ENCODE measurements at places on chromosomes 4 and X. TPM values are rescaled to one million over a fixed set of nuclear protein-coding genes. Genes with fewer than 3 reads are reported as not detected.

The FGF5 gene
- total RNA-seq: 0.13 TPM

The VCX3B gene
- not detected for total RNA-seq

The PKD2 gene
- 33.5 TPM for total RNA-seq

The FHIP1A gene
- total RNA-seq: 2.2 TPM

The TRPC3 gene
- total RNA-seq: not detected

The SPANXD gene
- not detected for total RNA-seq

The UGT2B15 gene
- not detected for total RNA-seq

The MAGED4B gene
- 23.0 TPM for total RNA-seq

The VEGFD gene
- 0.64 TPM for total RNA-seq

The IL1RAPL2 gene
- total RNA-seq: not detected

The USP17L19 gene
- not detected for total RNA-seq

The OGT gene
- 128 TPM for total RNA-seq

The VCX3A gene
- total RNA-seq: not detected

The MAML3 gene
- total RNA-seq: 20.1 TPM

The CXCL10 gene
- total RNA-seq: not detected

The QRFPR gene
- not detected for total RNA-seq

The PDE6B gene
- 1.8 TPM for total RNA-seq

The UGT2B17 gene
- not detected for total RNA-seq

The AGTR2 gene
- not detected for total RNA-seq

The RIBC1 gene
- total RNA-seq: 0.42 TPM

The MUC7 gene
- total RNA-seq: not detected

The NOX1 gene
- total RNA-seq: not detected

The CXorf49 gene
- total RNA-seq: not detected

The FAM90A26 gene
- total RNA-seq: not detected

The GLRB gene
- 6.2 TPM for total RNA-seq

The F9 gene
- total RNA-seq: not detected

The MAGEE2 gene
- total RNA-seq: not detected

The ASMT gene
- not detected for total RNA-seq

The TNMD gene
- not detected for total RNA-seq

The XAGE2 gene
- not detected for total RNA-seq

The GIMD1 gene
- total RNA-seq: not detected

The CT45A5 gene
- not detected for total RNA-seq

The ANOS1 gene
- 0.55 TPM for total RNA-seq

The JAKMIP1 gene
- total RNA-seq: not detected

The CCDC120 gene
- 6.4 TPM for total RNA-seq

The TSR2 gene
- 22.8 TPM for total RNA-seq

The STK26 gene
- 3.7 TPM for total RNA-seq

The SLC34A2 gene
- not detected for total RNA-seq

The SSX2B gene
- total RNA-seq: not detected

The SULT1B1 gene
- total RNA-seq: 68.2 TPM

The MSANTD1 gene
- total RNA-seq: 0.88 TPM

The RBMXL3 gene
- not detected for total RNA-seq

The PAK3 gene
- total RNA-seq: 0.16 TPM

The SPARCL1 gene
- total RNA-seq: not detected
